Cardiac fibroblast (primary cell): ENCODE measurements at places on chromosomes 1 and 21.

GRCh38 chr1:52127181-52128180, 14.4 kb upstream of the ZFYVE9 start:
- peak; percentile 86 for DNase-seq

DNA sequence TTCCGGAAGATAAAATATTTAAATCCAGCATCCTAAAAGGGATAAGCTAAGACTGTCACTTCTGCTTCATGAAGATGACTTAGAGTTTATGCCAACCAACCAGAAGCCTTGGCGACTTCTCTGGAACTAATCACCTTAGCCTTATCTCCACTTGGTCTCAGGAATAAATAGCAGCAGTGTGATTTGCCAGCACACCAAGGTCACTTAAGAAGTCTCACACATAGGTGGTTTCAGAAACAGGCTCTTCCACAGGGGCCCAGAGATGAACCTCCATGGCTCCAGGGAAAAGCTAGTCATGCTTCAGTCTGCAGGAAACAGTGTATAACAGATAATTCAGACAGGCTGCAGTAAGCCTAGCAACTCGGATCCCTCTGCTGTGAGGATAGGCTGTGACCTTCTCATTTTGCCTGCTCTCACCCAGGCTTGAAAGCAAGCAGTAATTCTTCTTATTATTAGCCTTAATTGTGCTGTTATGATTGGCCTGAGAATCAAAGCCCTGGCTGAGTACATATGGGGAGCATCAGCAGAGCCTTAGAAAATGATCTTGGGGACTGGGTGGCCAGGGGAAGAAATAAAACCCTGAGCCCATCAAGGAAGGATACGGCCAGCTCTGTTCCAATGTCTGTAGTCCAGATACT, 84.7 kb downstream of the WLS start:
- DNase-seq: no peak

DNA sequence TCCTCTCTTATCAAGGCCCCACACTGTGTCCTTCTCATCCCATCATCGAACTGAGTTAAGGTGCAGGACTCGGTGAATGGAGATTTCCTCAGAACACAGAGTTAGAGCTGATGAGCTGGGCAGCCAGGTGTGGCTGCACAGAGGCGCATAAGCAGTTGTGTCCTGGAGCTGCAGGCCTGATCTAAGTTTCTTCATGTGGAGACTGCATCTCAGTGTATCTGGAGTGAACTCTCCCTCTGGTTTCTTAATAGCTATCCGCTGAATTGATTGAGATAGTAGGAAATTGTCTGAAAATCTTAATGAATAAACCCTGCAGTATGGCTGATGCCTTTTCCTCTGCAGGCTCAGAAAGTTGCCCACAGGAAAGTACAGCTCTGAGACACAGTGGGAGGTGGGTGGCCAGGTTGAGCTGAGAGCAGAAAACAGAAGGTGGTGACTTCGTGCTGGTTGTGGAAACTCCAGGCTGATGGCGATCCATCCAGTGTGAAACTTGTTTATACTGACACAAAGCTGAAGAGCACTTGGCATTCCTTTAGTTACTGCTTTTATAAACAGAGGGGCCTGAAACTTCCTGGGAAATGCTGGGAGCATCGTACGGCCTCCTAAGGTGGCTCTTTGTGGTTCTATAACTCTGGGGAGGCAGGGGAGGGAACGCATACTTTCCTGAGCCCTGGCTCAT, 67.4 kb upstream of the F3 start:
- DNase-seq: no peak

GRCh38 chr1:10698726-10699469, 97.5 kb downstream of the CASZ1 start:
- DNase-seq: no peak

- peak; percentile 54 for DNase-seq
These were observed 1.3 kb upstream of the PDE4B start for GRCh38 chr1:65791396-65791795.

DNA sequence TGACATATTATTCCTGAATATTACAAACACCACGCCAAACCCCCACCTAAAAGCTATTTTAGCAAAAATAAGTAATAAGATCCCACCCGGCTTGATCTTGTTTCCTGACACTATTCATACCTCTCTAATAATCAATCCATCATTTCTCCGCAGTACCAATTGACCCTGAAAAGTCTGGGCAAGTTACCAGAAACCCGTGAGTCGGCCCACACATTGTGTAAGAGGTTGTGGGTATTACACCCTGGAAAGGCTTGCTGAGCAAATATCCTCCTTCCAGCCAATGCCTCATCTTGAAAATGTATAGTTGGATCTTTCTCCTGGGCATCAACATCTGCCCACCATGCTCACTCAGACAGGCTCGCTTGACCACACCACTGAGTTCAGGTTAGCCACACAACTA, 451.0 kb downstream of the TTLL7 start:
- DNase-seq: peak; percentile 54

DNA sequence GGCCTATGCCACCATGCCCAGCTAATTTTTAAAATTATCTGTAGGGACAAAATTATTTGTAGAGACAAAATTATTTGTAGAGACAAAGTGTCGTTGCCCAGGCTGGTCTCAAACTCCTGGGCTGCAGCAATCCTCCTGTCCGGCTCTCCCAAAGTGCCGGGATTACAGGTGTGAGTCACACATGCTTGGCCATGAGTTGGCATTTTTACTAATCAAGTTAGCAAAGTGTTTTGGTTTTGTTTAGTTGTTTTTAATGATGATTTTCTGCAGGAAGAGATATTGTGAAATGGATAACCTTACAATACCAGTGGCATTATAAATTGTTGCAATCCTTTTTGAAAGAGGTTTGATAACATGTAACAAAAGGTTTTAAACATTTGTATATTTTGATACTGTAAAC, 65.3 kb upstream of the MAGI3 start:
- DNase-seq: peak; percentile 36

GRCh38 chr1:93605812-93606512, 75.7 kb downstream of the BCAR3 start:
- peak; percentile 89 for DNase-seq

- peak; percentile 75 for DNase-seq
These were observed 177.5 kb downstream of the ZZZ3 start for GRCh38 chr1:77504986-77505385.

- DNase-seq: peak; percentile 100
These were observed 27.2 kb downstream of the ERI3 start for GRCh38 chr1:44327679-44328491.

DNA sequence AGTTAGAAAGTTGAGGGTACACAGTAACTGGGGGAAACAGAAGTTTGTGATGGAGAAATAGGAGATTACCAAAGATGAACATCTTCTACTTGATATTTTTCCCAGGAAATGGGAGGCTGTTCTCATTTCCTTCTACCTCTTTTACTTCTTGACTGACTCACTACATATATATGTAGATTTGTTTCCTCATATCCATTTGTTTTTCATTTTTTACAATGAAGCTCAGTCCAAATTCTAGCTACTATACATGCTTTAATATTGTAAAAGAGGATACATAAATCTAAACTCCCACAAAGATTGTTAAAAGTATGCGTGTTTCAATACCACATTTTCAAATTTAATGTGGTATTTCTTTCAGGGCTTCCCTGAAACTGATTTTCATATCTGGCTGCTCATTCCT, 366.6 kb upstream of the NCAM2 start:
- no peak for DNase-seq

- DNase-seq: no peak
These were observed 125.3 kb upstream of the NGF start for GRCh38 chr1:115463347-115463746.

GRCh38 chr1:175237389-175237788, 44.8 kb upstream of the KIAA0040 start:
- DNase-seq: no peak

GRCh38 chr1:81006502-81006901, 794.2 kb upstream of the ADGRL2 start:
- no peak for DNase-seq

DNA sequence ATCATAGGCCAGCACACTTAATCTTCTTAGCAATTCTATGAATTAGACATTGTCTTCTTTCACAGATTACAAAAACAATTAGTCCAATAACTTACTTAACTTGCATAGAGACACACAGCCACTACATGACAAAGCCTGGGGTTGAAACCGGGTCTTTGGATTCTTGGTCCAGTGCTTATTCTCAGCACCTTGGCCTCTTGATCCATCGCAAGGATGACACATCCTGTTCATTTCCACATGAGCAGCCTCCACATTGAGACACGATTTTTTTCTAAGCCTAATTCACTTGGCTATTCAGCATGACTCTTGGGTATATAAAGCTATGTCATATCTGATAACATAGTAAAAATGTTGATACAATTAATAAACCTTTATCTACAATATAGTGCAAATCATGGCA, 221.0 kb upstream of the FOXD3 start:
- DNase-seq: no peak

DNA sequence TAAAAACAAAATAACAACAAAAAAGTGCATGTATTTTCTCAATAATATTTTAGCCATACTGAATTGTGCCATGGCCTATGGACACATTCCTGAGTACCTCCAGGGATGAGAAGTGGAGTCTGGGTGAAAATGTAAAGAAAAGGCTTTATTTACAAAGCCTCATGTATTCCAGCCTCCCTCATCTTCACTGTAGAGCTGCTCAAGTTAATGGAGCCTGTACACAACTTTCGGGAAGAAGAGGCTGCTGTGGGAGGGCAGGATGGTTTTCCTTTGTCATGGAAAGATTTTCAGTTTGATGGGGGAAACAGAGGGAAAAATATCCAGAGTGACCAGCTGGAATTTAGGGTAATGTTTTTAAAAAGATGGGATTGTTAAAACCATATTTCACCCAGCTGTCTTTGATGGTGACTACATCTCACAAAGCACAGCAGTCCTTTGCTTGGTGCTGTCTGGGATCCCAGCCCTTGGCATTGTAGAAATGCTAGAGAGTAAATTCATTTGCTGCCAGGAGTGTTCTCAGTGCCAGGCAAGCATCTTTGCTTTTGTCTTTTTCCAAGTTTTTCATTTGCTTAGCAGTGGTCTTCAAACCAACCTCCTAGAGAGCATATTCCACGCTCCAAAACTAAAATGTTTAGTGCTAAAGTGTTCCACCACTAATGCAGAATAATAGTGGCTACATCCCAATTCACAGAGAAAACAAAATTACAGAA, 54.9 kb downstream of the DPT start:
- no peak for DNase-seq

GRCh38 chr21:31583498-31583897, 76.0 kb upstream of the SOD1 start:
- no peak for DNase-seq

- no peak for DNase-seq
These were observed 334.3 kb downstream of the TGFB2 start for GRCh38 chr1:218679391-218679790.
